Testis (tissue), 5 donors: ENCODE measurements at places on chromosomes 3 and 15.

- DNase-seq, result peak; percentile 86
Observed at GRCh38 chr15:64521726-64522164, 61.4 kb downstream of the ZNF609 start.

DNA sequence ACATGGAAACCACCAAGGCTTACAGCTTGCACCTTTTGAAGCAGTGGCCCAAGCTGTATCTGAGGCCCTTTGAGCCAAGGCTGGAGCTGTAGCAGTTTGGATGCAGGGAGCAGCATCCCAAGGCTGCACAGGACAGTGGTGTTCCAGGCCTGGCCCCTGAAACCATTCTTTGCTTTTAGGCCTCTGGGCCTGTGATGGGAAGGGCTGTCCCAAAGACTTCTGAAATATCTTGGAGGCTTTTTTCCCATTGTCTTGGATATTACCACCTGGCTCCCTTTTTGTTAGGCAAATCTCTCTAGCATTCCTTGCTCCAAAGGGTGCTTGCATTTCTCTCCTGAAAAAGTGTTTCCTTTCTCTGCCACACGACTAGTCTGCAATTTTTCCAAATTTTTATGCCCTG is 302.8 kb upstream of the MDFIC2 start:
- DNase-seq, result no peak

DNA sequence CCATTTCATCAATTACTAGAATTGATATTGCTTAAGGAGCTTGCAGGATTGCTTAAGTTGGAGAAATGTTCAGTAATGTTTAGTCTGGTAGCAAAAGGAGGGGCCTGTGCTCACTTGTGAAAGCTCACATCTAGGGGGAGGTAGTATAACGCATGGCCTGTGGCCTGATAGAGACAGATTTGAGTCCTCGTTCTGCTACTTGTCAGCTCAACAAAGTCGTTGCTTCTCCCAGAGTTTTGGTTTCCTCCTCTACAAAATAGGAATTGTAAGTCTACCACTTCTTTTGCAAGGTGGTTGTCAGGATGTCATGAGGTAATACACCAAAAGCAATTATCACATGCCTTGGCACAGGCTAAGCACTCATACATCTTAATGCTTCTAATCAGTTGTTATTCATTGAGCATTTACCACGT is 1.3 kb downstream of the ST3GAL6 start:
- DNase-seq, result no peak

- no peak for DNase-seq
Observed at GRCh38 chr3:195056506-195056905, 214.5 kb downstream of the XXYLT1 start.

GRCh38 chr3:169552533-169552932 is 111.0 kb downstream of the MECOM start:
- no peak for DNase-seq

GRCh38 chr15:69045802-69046201 is 31.3 kb downstream of the NOX5 start:
- peak; percentile 40 for DNase-seq
